Brain (organoid and tissue), 16 donors: ENCODE measurements at places on chromosomes 3 and 15.

DNA sequence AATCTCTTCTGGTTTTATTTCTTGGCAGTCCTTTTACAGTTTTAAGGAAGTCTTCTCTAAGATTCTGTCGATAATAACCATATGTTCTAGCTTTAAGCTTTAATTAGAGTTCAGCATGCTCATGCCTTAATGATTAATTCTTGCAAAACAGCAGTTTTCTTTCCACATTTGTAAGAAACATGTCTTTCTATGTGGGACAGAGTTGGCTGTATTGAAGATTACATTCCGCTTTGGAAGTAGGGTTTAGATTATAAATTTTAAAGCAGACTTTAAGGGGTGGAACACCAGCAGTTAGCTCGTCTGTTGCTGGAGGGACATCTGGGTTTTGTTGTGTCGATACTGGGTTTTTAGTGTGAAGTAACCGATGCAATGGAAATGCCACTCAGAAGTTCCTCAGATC is 35.3 kb downstream of the SQOR start:
- DNase-seq = no peak

- no peak for DNase-seq
Observed at GRCh38 chr3:187276397-187277128, 15.0 kb downstream of the MASP1 start.

GRCh38 chr15:58233341-58233740 is 95.2 kb downstream of the AQP9 start:
- no peak for DNase-seq

GRCh38 chr3:71987089-71987735 is 202.3 kb upstream of the PROK2 start:
- DNase-seq = no peak

GRCh38 chr15:31276596-31277298 is 49.9 kb upstream of the KLF13 start:
- DNase-seq = peak; percentile 71

- no peak for DNase-seq
Observed at GRCh38 chr3:177314897-177315296, 117.6 kb upstream of the TBL1XR1 start.

DNA sequence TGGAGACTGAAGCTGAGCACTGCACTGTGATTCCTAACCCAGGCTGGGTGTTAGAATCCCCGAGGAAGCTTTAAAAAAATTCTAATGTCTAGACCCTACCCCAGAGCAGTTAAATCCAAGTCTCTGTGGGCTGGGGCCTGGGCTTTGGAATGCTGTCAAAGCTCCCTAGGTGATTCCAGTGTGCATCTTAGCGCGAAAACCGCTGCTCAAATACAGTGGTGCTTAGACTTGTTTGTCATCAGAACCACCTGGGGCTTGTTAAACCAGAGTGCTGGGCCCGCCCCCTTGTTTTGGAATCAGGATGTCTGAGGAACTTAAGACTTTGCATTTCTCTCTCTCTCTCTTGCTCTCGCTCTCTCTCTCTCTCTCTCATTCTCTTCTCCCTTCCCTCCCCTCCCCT is 20.7 kb downstream of the RHCG start:
- no peak for DNase-seq

GRCh38 chr3:139764936-139765335 is 87.2 kb upstream of the NMNAT3 start:
- DNase-seq = no peak

- no peak for DNase-seq
Observed at GRCh38 chr3:45597581-45597980, 3.0 kb downstream of the LIMD1 start.

- DNase-seq = no peak
Observed at GRCh38 chr3:17076940-17077605, 192.3 kb downstream of the PLCL2 start.

- DNase-seq = no peak
Observed at GRCh38 chr15:88312941-88313579, 56.5 kb upstream of the NTRK3 start.

- DNase-seq = no peak
Observed at GRCh38 chr3:71680603-71681002, 44.6 kb downstream of the EIF4E3 start.

DNA sequence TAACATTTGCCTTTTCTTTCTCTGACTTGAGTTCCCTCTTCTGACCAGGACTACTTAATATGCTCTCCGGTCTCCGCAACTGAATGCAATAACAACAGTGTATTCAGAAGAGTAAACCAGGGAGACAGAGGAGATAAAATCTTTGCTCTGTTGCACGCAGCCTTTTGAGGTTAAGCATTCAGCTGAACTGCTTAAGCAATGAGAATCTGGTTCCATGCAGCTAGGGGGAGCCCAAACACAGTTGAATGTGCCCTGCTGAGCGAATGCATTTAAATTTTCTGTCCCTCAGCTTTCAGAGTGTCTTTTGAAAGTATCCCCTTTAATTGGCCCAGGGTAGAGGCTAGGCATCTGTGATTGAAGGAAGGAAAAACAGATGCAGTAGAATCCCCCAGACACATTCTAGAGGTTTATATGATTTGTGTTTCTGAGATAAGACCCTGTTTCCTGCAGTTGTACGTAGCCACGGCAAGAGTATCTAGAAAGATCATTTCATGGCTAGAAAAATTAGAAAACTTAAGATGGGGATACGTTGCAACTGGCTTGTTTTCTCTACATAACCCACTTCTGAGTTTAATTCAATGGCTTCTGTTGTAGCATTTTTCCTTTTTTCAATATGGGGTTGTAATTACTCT is 309.6 kb downstream of the TUSC7 start:
- DNase-seq = peak; percentile 84

DNA sequence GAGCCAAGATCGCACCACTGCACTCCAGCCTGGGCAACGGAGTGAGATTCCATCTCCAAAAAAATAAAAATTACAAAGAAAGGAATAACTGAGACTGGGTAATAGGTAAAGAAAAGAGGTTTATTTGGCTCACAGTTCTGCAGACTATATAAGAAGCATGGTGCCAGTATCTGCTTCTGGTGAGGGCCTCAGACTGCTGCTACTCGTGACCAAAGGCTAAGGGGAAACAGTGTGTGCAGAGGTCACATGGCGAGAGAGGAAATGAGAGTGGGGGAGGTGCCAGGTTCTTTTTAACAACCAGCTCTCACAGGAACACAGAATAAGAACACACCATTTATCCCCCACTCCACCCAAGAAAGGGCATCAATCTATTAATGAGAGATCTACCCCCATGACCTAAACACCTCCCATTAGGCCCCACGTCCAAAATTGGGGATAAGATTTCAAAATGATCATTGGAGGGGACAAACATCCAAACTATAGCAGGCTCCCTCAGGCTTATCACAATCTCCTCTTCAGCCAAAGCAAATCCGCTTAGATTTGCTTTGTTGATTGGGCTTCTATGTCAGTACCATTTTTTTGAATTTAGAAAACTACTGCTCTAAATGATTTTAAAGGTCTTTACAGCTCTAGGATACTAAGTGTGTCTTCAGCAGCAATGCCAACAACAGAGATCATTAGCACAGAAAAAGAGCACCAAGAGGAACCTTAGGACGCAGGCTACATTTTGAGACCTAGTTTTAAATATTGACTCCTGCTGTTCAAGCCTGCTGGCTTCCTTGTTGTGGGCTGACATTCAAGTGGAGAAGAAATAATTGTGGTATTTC is 84.2 kb upstream of the TBL1XR1 start:
- DNase-seq = peak; percentile 12

DNA sequence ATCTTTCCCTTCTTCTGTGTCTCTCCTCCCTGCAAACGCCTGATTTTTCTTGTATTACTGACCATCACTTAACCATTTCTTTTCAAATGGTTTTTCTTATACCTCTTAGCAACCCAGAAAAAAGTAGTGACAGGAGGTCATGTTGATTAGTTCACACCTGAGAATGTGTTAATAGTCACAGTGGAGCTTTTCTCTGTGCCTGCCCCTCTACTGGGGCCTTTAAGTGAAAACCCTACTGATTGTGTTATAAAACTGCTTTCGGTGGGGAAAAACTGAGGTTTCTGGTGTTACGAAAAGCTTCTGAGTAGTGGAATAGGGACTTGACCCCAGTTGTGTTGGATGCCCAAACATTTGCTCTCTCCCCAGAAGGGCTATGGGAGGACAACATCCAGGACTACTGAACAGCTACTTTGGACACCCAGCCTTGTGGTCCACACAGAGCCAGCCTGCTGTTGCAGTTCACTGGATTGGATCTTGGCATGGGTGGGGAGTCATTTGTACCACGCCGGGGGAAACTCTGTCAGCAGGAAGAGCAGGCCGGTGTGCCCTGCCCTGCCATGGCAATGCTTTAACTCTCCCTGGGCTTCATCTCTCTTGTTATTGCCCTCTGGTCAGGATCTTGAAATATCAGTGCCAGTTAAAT is 10.3 kb downstream of the GPR87 start:
- no peak for DNase-seq

DNA sequence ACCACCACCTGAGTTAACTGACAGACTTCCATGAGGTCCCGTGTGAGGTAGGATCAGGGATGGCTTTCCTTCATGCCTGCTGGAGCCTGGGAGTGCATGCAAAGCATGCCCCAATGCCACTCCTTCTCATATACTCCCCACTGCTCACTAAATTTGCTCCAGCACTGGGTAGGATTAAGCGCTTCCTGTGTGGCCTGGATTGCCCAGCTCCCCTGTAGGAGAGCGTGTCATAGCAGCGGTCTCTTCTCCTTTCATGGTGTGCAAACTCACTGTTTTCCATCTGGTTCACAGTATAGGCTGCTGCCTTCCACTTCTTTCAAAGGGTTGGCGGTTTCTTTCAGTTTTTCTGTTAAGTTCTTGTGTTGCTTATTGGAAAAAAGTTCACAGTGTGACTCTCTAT is 34.1 kb upstream of the ABI3BP start:
- DNase-seq = no peak

- no peak for DNase-seq
Observed at GRCh38 chr15:81255315-81255957, 58.8 kb downstream of the IL16 start.

GRCh38 chr3:174498638-174499037 is 360.5 kb upstream of the NAALADL2 start:
- no peak for DNase-seq

DNA sequence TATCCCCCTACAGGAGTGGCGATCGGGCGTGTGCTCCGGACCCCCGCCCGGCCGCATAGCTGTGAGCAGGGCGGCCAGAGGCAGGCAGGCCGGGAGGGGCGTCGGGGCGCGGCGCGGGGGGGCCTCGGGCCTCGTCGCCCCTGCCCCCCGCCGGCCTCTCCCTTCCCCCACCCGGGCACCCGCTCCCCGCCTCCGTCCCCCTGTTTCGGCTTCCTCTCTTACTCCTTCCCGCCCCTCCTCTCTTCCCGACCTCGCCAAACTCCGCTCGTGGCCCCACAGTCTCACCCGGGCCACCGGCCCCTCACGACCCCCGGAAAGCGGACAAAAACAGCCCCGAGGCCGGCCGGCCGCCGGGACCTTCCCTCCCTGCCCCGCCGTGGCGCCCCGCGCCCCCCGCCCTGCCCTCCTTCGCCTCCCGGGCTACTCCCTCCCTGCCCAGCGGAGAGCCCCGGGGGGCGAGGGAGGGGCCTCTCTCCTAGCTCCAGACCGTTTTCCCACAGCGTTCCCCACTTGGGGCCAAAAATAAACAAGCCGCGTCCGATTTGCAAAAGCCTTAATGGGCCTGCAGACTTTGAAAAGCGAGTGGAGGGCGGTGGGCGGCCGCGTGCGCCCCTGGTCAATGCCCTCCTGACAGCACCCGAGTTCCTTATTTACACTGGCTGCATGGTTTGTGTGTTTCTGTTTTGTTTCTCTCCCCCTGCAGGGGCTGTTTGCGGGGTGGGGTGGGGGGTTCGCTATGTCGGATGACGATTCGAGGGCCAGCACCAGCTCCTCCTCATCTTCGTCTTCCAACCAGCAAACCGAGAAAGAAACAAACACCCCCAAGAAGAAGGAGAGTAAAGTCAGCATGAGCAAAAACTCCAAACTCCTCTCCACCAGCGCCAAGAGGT is 1.0 kb downstream of the UBE2E1 start:
- DNase-seq = peak; percentile 50

DNA sequence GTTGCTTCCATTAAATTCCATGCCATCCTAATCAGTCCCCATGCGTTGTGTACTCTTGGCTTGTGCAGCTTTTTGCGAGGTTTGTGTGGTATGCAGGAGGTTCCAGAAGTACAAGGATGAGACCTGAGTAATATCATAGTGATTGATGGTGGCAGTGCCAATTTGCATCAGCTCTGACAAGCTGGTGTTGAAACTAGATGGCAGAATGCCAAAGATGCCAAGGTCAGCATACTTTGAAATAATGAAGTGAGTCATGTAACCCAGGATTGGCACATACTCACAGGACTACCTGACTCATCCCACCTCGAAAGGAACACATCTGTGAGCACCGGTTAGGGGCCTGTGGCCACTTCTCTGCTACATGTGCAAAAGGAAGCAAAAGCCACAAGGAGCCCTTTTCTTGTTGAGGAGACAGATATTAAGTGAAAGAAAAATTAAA is 14.3 kb downstream of the KAT2B start:
- DNase-seq = no peak
